ENCODE measurements at places on chromosomes 12 and 14.

- no peak for DNase-seq
These were observed 14.4 kb downstream of the ANHX start for GRCh38 chr12:133221241-133221640.

GRCh38 chr14:76473481-76474263 lies 97.7 kb downstream of the ESRRB start:
- DNase-seq: no peak

GRCh38 chr14:65151609-65151956 lies 49.3 kb upstream of the MAX start:
- DNase-seq: no peak

- DNase-seq: no peak
These were observed 1.9 kb downstream of the ETV6 start for GRCh38 chr12:11651381-11651780.

DNA sequence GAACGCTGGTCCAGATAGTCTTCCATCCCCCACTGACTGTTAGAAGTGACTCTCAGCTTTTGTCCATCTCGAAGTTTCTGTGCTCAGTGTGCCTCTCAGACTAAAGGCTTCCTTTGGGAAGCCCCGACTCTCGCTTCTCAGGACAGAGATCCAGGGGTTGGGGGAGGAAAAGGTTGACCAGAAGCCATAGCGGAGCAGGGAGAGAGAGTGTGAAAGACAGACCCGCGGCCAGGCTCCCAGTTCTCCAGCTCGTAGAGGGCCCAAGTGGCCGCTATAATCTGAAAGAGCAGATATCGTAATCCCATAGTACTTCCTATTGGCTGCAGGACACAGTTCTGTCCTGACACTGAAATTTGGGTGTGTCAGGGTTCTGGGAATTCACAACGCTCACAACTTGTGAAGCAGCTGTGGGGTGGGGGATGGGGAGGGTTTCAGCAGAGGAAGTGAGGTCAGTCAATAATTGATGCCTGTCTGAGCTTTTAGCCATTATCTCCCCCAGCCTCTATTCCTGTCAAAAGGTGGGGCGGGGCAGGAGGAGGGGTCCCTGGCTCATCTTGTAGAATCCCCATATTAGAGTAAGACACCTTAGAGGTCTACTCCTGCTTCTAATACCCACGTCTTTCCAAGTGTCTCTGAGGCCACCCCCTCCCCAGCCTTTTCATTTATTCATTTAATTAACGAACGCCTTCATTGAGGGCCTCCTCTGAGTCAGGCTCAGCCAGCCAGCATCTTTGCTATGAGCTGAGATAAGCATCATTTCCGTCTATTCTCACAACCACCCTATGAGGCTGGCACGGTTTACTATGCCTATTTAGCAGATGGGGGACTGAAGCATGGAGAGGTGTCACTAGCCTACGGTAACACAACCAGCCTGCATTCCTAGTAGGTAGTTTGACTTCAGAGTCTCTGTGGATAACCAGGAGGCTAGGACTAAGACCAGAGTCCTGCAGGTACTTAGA lies 1.6 kb upstream of the ACVRL1 start:
- DNase-seq: no peak

GRCh38 chr12:72035625-72036024 lies 97.0 kb downstream of the TPH2 start:
- no peak for DNase-seq

DNA sequence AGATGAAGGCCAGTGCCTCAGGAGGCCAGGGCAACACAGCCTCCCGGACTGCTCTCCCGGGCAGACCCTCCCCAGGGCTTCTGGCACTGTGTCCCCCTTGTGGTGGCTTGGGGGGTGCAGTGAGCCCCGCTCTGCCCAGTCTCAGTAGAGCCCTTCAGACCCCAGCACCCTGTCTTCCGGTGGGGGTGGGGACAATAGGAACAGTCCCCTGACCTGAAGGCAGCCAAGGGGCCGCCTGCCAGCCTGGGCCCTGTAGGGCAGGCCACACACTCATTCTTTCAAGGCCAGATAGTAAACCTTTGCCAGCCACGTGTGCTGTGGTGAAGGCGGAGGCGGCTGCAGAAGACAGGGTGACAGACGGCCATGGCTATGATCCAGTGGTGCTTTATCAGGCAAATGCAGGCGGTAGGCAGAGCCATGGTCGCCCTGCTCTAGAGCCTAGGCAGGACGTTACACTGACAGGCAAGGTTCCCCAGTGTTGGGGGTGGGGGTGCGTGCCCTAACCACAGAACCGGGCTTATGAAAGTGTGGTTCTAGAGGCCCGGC lies 15.0 kb downstream of the ZFYVE21 start:
- no peak for DNase-seq

- DNase-seq: no peak
These were observed 9.7 kb upstream of the RAN start for GRCh38 chr12:130862161-130862560.

GRCh38 chr14:24941719-24942118 lies 108.2 kb downstream of the STXBP6 start:
- no peak for DNase-seq

- DNase-seq: no peak
These were observed 39.7 kb upstream of the BDKRB2 start for GRCh38 chr14:96164861-96165490.

Measured in activated CD8-positive, alpha-beta memory T cell treated with anti-CD3 and anti-CD28 coated beads for 1 hour (primary cell).